ENCODE measurements at places on chromosomes 3 and 15.

DNA sequence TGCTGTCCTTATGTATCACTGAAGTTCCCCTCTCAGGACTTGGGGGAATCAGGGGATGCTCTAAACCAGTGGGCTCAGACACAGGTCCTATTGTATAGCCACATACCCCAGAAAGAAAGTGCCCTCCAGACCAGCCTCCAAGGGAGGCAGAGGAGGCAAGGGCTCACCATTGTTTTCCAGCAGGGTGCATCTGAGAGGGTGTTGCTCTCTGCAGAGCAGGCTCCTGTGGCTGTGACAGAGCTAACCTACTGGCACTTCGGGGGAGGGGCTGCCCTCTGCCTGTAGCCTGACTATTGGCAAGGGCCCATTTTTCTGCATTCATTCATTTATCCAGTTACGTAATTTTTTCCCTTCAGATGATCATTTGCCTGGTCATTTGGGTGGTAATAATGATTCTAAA is 39.9 kb downstream of the EEFSEC start:
- DNase-seq = no peak

DNA sequence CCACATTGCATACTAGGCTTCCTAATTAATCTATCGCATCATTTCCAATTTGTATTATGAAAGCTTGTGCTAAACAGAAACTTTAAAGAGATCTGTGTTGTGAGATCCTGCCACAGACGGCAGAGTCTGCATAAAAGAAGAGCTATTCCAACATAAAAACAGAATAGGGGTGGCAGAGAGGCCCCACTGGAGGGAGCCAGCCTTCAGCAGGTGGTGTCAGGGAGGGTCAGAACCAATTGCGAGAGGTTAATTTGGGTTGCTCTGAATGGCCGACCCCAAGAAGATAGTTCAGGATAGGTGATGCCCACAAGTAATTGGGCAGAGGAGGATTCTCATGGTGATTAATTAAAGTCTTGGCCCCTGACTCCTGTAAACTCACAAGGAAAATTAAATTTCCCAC is 74.8 kb downstream of the DCLK3 start:
- no peak for DNase-seq

DNA sequence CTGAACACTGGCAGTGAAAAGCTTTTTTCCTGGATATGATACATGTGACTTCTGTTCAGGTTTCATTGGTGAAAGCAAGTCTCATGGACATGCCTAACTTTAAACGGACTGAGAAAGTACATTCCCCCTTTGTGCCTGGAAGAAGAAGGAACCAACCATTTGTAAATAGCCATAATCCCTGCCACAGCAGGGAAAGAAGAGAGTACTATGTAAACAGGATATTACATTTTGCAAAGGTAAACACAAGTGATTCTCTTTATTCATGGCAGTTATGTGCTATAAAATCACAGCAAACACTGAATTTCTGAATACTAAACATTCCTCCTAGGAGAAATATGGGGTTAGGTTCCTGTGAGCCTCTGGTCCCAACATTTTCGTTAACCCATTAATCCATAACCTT is 46.8 kb downstream of the PRICKLE2 start:
- DNase-seq = no peak

GRCh38 chr3:101200461-101200860 is 119.9 kb downstream of the IMPG2 start:
- DNase-seq = no peak

- DNase-seq = no peak
Observed at GRCh38 chr3:30300809-30301208, 305.6 kb upstream of the TGFBR2 start.
